ENCODE measurements at places on chromosomes 6 and 20.

- no peak for DNase-seq
These were observed 10.1 kb upstream of the SRC start for GRCh38 chr20:37335642-37336368.

DNA sequence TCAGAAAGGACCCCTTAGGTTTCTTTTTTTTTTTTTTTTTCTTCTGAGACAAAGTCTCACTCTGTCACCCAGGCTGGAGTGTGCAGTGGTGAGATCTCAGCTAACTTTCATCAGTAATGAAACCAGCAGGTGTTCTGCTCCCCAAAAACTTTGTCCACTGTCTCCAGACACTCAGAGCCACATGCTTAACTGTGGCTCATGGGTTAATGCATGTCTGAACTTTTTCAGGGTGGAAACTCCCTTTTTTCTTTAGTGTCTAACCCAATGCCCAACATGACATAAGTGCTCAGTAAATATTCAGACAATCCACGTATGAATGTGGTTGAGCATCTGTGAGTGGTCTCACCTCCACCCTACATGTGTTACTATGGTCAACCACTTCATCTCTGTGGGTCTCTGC, 45.4 kb downstream of the MYB start:
- no peak for DNase-seq

DNA sequence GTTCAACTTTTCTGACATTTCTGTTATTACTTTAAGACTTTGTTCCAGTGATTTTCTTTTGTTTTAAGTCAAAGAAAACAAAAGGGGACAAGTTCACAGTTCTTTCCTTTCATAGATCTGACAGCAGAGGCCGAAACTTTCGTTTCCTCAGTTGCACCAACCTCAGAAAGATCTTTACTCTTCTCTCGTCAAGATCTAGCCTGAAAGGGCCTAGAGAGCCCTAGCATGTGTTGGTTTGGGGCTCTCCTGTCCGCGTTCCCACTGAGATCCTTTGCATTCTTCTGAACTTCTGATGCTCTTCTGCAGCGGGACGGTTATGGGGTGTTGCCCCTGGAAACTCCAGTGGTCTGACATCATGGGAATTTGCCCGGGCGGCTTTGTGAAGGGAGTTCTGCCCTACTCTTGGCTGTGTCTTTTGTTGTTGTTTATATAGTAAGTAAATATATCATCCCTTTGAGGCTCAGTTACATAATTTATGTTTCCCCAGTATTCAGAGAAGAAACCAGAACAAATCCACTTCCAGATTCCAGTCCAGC, 129.1 kb downstream of the SASH1 start:
- DNase-seq: no peak

- DNase-seq: no peak
These were observed 9.2 kb upstream of the C6orf141 start for GRCh38 chr6:49541210-49541724.

DNA sequence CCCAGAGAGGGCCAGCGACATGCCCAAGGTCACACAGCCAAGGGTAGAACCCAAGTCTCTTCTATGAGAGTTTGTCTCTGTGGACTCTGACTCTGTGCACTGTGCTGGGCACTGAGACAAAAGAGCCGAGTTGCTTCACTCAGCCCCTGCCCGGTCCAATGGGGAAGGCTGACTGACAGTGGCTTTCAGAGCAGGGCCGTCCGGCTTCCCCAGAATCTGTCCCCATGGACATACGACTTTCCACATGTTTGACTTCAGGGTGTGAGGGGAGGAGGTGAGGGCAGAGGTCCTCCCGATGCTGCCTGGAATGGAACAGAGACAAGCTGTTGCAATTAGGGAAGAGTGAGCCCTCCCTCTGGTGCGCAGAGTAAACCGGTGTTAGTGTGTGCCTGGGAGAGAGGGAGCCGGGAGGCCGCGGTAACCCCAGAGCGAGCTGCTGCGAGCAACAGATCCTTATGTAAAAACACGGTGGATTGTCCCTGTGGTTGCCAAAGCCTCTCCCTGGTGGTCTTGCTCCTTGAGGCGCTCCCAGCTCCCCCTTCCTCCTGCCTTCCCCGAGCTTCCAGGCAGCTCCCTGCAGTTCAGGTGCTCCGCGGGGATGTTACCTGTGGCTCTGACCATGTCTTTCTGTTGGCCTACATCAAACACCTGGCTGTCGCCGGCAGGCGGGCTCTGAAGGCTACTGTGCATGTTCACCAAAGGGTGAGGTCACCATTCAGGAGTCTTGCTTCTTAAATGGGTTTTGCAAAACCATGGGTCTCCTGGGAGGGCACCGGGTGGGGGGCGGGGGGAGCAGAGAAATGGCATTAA, 672 bp downstream of the SIRPA start:
- DNase-seq: no peak

- DNase-seq: peak; percentile 8
These were observed 1.0 kb downstream of the RALGAPA2 start for GRCh38 chr20:20711413-20711812.

- DNase-seq: no peak
These were observed 36.6 kb downstream of the MGME1 start for GRCh38 chr20:18005170-18005989.

DNA sequence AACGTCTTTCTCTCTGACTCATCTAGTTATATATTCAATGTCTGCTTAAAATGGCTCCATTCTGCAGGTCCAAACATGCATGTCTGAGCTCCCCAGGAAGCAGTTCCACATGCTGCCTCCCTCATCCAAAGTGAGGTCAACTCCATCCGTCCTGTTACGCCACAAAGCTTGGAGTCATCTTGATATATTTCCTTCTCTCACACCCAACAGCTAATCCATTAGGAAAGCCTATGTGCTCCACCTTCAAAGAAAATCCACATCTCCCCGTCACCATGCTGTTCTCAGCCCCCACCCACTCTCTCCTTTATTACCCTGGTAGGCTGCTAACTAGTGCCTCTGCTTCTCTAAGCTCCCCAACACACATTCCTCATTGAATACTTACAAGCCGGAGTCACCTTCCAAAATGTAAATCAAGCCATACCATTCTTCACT, 130.2 kb upstream of the SYNDIG1 start:
- DNase-seq: no peak

GRCh38 chr20:312067-312466, 13.3 kb upstream of the SOX12 start:
- DNase-seq: no peak

- DNase-seq: no peak
These were observed 78.7 kb downstream of the CEBPB start for GRCh38 chr20:50269091-50270033.

- DNase-seq: no peak
These were observed 30.6 kb upstream of the PIM1 start for GRCh38 chr6:37139230-37139962.

DNA sequence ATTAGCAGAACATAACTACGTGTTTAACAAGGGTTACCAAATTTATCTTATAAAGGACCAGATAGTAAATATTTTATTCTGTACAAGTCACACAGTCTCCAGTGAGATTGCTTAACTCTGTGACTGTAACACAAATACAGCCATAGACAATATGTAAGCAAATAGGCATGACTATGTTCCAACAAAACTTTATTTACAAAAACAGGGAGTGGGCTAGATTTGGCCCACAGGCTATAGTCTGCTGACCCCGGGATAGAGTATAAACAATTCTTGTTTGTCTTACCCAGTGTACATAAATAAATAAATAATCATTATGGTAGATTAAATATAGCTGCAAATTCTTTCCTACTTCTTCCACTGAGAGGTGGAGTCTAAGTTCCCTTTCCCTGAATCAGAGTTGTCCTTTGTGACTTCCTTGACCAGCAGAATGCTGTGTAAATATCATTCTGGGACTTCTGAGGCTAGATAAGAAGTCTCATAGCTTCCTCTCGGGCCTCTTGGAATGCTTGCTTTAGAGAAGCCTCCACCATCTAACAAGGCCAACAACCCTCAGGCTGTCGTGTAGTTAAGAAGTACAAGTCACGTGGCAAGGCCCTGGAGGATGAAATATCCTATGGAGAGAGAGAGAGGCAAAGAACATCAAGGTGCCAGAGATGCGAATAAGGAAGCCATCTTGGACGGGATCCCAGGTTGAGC, 59.1 kb upstream of the TMEM244 start:
- no peak for DNase-seq

DNA sequence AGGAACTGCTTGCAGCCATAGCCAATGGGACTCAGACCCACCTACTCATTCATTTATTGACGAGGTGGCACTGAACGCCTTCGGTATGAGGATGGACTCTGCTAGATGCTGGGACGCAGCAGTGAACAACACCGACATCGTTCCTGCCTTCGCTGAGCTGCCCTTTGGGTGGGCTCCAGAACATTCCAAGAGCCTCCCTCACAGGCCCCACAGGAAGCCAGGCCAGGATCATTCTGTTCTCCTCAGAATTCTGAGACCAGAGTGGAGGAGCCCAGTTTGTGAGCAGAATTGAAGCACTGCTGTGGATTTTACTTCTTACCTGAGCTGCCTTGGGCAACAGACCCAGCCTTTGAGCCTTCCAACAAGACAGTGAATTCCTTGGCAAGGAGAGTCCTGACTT, 82.1 kb downstream of the KCNB1 start:
- DNase-seq: no peak

DNA sequence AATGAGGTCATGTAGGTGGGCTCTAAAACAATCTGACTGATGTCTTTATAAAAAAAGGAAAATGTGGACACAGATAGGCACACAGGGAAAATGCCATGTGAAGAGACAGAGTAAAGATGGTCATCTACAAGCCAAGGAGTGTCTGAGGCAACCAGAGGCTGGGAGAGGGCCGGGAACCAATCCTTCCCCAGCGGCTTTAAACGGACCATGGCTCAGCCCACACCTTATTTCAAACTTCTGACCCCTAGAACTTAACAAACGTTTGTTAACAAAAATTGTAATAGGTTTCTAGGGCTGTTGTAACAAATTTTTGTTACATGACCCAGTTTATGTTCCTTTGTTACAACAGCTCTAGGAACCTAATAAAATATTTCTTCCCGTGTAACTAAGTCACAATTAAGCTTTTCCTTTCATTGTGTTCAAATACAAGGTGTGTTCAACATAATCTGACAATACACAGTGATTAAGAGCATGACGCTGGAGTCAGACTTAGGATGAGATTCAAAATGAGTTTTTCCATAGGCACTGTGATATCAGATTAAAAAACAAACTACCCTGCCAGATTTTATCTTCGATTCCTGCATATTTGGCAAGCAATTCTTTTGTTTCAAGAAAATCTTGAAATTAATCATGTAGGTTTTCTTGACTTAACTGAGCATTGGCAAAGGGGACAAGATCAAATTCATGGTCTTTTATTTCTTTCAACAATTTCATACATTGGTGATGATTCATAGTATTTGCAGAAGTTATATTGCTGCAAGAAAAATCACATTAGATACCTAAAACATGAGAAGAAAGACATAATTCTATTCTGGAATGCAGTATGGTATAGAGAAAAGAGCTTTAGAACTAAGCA, 169.5 kb upstream of the RIPOR2 start:
- DNase-seq: no peak

GRCh38 chr20:48962421-48962820, 40.9 kb downstream of the ARFGEF2 start:
- no peak for DNase-seq

- no peak for DNase-seq
These were observed 160.2 kb downstream of the GMPR start for GRCh38 chr6:16398587-16398986.

- DNase-seq: no peak
These were observed 3.6 kb downstream of the DOP1A start for GRCh38 chr6:83071023-83071422.

DNA sequence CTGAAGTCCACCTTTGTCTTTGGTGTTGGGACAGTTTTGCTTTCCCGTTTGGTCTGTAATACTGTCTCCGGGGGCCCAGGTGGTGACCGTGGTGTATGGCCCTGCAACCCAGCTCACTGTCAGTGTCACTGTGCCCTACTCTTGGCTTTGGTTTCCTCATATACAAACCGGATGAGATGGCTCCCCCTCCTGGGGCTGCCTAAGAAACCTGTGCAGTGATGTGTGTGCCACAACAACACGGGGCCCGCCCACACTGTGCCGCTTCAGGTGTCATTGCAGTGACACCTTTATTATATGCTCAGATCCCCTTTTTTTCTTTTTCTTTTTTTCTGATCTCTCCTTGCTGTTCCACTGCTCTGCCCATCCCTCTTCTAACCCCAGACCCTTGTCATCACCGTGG, 73.9 kb downstream of the RAMACL start:
- no peak for DNase-seq

- DNase-seq: no peak
These were observed 167.1 kb downstream of the LAMA2 start for GRCh38 chr6:129050086-129050485.

DNA sequence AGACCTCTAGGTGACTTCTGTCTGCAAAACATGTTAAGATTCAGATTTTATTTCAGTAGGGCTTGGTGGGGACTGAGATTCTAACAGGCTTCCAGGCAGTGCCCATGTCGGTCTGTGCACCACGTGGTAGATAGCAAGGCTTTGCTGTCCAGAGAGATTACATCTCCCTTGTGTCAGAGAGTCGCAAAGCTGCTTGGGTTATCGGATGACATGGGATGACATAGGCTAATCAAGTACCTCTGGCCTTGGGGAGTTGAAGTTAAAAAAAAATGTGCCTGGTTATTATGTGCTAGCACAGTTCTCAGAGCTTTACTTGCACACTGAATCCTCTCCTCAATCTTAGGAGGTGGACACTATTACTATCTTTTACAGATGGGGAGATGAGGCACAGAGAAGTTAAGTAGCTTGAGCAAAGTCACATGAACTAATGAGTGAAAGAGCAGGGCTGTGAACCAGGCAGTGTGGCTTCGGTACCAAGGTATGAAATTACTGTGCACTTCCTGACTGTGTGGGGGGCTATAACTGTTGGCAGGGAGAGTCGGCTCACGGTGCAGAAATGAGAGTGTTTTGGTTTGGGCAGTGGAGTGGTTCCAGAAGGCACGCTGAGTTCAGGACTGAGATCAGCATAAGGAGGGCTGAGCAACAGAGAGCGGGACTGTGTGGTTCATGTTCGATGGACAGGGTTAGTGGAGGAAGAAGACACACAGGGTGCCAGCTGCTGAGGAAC, 41.1 kb downstream of the FARS2 start:
- peak; percentile 64 for DNase-seq

DNA sequence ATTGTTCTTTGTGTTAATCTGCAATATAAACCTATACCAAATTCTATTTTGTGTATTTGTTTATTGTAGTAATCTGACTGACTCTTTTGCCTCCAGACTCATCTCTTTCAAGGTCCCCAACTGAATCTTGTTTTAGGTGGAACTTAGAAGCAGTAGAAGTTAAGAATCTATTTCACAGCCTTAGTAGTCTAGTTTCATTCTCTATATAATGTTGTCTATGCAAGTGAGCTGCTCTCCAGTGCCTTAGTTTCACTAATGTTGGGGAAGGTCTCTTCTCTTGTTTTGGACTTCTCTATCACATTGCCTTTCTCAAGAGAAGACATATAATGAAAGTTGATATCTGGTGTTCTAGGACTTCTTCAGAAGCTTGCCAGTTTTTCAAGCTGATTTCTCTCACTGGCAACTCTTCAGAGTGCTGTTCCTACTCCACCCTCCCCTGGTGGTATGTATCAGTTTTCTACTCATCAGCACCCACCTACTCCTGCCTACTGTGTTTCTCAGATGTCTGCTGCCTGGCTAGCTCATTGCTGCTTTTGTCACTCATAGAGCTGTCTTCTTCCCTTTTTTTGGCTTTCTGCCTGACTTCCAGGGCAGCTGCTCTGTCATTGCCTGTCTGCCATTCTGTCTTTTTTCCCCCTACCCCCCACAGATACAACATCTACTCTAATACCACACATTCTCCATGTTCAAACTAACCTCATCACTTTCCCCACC, 82.1 kb downstream of the PTPRA start:
- no peak for DNase-seq

GRCh38 chr6:56073761-56074160, 173.6 kb downstream of the COL21A1 start:
- DNase-seq: no peak
